ENCODE measurements at places on chromosomes 5 and 9. TPM values are rescaled to one million over a fixed set of nuclear protein-coding genes. Genes with fewer than 3 reads are reported as not detected.

The CFAP157 gene
- not detected for total RNA-seq

The C9 gene
- total RNA-seq, result not detected

The ADAMTS19 gene
- total RNA-seq, result not detected

The ICE1 gene
- 37.7 TPM for total RNA-seq

The CLIC3 gene
- total RNA-seq, result not detected

The IFNK gene
- total RNA-seq, result not detected

The ARID3C gene
- total RNA-seq, result 0.31 TPM

The IFNA17 gene
- total RNA-seq, result not detected

The EIF4E1B gene
- total RNA-seq, result not detected

The SPAAR gene
- total RNA-seq, result not detected

The GAS1 gene
- total RNA-seq, result 0.08 TPM

- H3K36me3 ChIP-seq, result peaks cover 3% of the 10 kb centered on the region
- peak overlapping the region; percentile 54 for H3K4me3 ChIP-seq
- H3K4me1 ChIP-seq, result peaks cover 17% of the 10 kb centered on the region
- DNase-seq, result peak; percentile 88
- no peaks in the 10 kb centered on the region for H3K27me3 ChIP-seq
Observed at GRCh38 chr5:177116631-177117373, 16.8 kb upstream of the NSD1 start.

DNA sequence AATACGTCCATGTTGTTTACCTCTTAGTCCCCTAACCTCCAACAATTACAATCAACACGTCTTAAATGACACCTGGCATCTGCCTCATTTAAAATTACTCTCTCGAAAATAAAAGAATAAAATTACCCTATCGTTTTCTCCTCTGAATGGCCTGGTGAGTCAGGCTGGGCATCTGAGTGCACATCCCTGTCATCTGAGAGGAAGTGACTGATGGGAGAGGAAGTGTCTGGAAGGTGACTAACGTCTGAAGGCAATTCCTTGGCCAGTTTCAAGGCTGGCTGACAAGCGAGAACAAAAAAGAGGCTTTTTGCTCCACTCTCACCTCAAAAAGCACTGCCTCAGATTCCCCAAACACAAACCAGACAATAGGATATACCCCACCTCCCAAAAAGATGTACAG lies 57.7 kb downstream of the MAPKAP1 start:
- peaks cover 47% of the 10 kb centered on the region for H3K36me3 ChIP-seq
- H3K4me1 ChIP-seq, result peaks cover 87% of the 10 kb centered on the region
- DNase-seq, result no peak
- H3K4me3 ChIP-seq, result peak overlapping the region; percentile 15

GRCh38 chr5:134735243-134735642 lies 3.1 kb upstream of the CAMLG start:
- no peaks in the 10 kb centered on the region for H3K36me3 ChIP-seq
- no peak for DNase-seq
- no peaks in the 10 kb centered on the region for H3K27me3 ChIP-seq

- no peaks in the 10 kb centered on the region for H3K27me3 ChIP-seq
- no peak overlapping the region for H3K4me3 ChIP-seq
- H3K36me3 ChIP-seq, result no peaks in the 10 kb centered on the region
- no peaks in the 10 kb centered on the region for H3K4me1 ChIP-seq
- no peak overlapping the region for H3K27ac ChIP-seq
- DNase-seq, result no peak
Observed at GRCh38 chr5:154722097-154722496, 33.1 kb upstream of the LARP1 start.

GRCh38 chr9:114125476-114126013 lies 26.5 kb upstream of the KIF12 start:
- no peaks in the 10 kb centered on the region for H3K36me3 ChIP-seq
- no peaks in the 10 kb centered on the region for H3K27me3 ChIP-seq
- no peak overlapping the region for H3K27ac ChIP-seq
- H3K4me3 ChIP-seq, result no peak overlapping the region
- no peak for DNase-seq

- no peak overlapping the region for H3K4me3 ChIP-seq
- H3K4me1 ChIP-seq, result no peaks in the 10 kb centered on the region
- H3K27ac ChIP-seq, result no peak overlapping the region
- no peak for DNase-seq
- H3K27me3 ChIP-seq, result no peaks in the 10 kb centered on the region
Observed at GRCh38 chr9:92638621-92639101, 31.3 kb downstream of the IPPK start.

- peaks cover 18% of the 10 kb centered on the region for H3K27me3 ChIP-seq
- H3K36me3 ChIP-seq, result no peaks in the 10 kb centered on the region
- no peak for DNase-seq
- no peaks in the 10 kb centered on the region for H3K4me1 ChIP-seq
Observed at GRCh38 chr5:110909950-110910349, 161.6 kb upstream of the TSLP start.

- H3K4me3 ChIP-seq, result no peak overlapping the region
- no peak overlapping the region for H3K27ac ChIP-seq
- DNase-seq, result no peak
- peaks cover 26% of the 10 kb centered on the region for H3K4me1 ChIP-seq
Observed at GRCh38 chr9:104986096-104986495, 58.1 kb upstream of the ABCA1 start.

- no peak overlapping the region for H3K4me3 ChIP-seq
- DNase-seq, result no peak
- no peaks in the 10 kb centered on the region for H3K4me1 ChIP-seq
- no peak overlapping the region for H3K27ac ChIP-seq
- H3K36me3 ChIP-seq, result no peaks in the 10 kb centered on the region
Observed at GRCh38 chr5:56278335-56278753, 45.2 kb upstream of the ANKRD55 start.

GRCh38 chr9:73022353-73022752 lies 69.5 kb upstream of the ALDH1A1 start:
- no peak overlapping the region for H3K27ac ChIP-seq
- H3K4me1 ChIP-seq, result peaks cover 8% of the 10 kb centered on the region
- H3K4me3 ChIP-seq, result no peak overlapping the region

GRCh38 chr5:144460600-144460999 lies 289.9 kb downstream of the KCTD16 start:
- no peaks in the 10 kb centered on the region for H3K36me3 ChIP-seq
- H3K4me1 ChIP-seq, result no peaks in the 10 kb centered on the region
- no peak overlapping the region for H3K4me3 ChIP-seq
- no peaks in the 10 kb centered on the region for H3K27me3 ChIP-seq
- H3K27ac ChIP-seq, result no peak overlapping the region

DNA sequence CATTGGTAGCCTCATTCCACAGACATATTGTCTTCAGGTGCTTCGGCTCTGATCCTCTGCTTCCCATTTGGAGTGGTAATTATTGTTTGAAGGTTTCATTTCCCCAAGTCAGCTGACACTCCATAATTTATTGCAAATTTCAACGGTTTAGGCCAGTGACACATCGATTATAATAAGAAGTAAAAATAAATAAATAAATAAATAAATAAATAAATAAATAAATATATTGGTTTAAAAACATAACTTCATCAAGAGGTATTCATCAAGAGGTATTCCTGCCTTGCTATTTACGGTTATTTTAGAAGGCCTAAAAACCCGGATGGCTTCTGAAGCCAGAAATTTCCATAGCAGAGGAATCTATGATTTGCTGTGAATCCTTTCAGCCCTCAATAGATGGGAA lies 273.1 kb downstream of the SLF1 start:
- peaks cover 4% of the 10 kb centered on the region for H3K27me3 ChIP-seq
- H3K27ac ChIP-seq, result no peak overlapping the region
- H3K4me1 ChIP-seq, result no peaks in the 10 kb centered on the region
- no peak overlapping the region for H3K4me3 ChIP-seq

GRCh38 chr5:132044207-132044606 lies 16.2 kb upstream of the IL3 start:
- DNase-seq, result no peak
- H3K4me1 ChIP-seq, result peaks cover 4% of the 10 kb centered on the region
- H3K36me3 ChIP-seq, result peaks cover 9% of the 10 kb centered on the region
- no peak overlapping the region for H3K4me3 ChIP-seq
- peaks cover 31% of the 10 kb centered on the region for H3K27me3 ChIP-seq

- H3K27ac ChIP-seq, result peak overlapping the region; percentile 89
- H3K27me3 ChIP-seq, result peaks cover 74% of the 10 kb centered on the region
- peak; percentile 3 for DNase-seq
- H3K4me3 ChIP-seq, result peak overlapping the region; percentile 82
- H3K36me3 ChIP-seq, result no peaks in the 10 kb centered on the region
- peaks cover 21% of the 10 kb centered on the region for H3K4me1 ChIP-seq
Observed at GRCh38 chr5:36607114-36607571, 737 bp downstream of the SLC1A3 start.

- no peaks in the 10 kb centered on the region for H3K4me1 ChIP-seq
- no peaks in the 10 kb centered on the region for H3K27me3 ChIP-seq
- no peaks in the 10 kb centered on the region for H3K36me3 ChIP-seq
Observed at GRCh38 chr9:93294011-93294410, 110.1 kb downstream of the WNK2 start.

DNA sequence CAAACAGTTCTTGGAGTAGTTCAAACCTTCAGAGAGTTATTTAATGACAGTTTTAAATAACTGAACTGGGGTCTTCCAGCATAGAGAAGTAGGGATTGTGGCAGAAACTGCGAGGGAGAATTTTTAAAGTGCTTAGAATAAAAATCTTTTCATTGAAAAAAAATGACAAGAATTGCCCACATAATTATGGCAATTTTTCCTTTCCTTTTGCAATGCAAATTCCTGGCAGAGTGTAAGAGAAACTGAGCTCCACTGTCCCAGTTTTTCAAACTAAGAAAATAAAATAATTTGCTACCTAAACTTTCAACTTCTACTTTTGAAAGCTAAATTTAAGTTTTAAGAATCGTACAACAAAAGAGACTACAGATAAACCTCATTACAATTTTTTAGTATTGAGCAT lies 2.3 kb upstream of the PTGER4 start:
- peaks cover 50% of the 10 kb centered on the region for H3K4me1 ChIP-seq
- H3K27ac ChIP-seq, result peak overlapping the region; percentile 63
- H3K27me3 ChIP-seq, result no peaks in the 10 kb centered on the region
- DNase-seq, result no peak
- peaks cover 29% of the 10 kb centered on the region for H3K36me3 ChIP-seq
- H3K4me3 ChIP-seq, result peak overlapping the region; percentile 32

GRCh38 chr9:116250891-116251290 lies 97.3 kb downstream of the PAPPA start:
- H3K36me3 ChIP-seq, result no peaks in the 10 kb centered on the region
- no peak overlapping the region for H3K4me3 ChIP-seq
- no peak overlapping the region for H3K27ac ChIP-seq
- peaks cover 5% of the 10 kb centered on the region for H3K27me3 ChIP-seq
- H3K4me1 ChIP-seq, result no peaks in the 10 kb centered on the region

DNA sequence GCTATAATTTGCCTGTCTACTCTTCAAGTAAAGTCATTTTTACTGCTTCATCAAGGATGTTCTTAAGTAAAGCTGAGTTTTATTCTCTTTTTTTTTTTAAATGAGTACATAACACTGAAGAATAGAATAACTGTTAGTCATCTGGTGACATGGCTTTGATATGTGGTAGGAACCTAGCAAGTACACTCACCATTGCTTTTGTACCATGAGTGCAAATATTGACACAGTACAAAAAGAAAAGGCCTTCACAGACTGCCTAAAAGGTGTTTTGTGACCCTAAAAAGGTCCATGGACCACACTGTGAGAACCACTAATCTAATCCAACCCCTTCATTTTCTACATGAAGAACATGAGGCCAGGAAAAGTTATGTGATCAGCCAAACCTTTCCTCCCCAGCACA lies 55.0 kb downstream of the ECPAS start:
- no peaks in the 10 kb centered on the region for H3K27me3 ChIP-seq
- H3K4me1 ChIP-seq, result peaks cover 7% of the 10 kb centered on the region
- H3K36me3 ChIP-seq, result peaks cover 32% of the 10 kb centered on the region
- no peak overlapping the region for H3K27ac ChIP-seq
- no peak overlapping the region for H3K4me3 ChIP-seq

- H3K27ac ChIP-seq, result no peak overlapping the region
- no peaks in the 10 kb centered on the region for H3K4me1 ChIP-seq
- H3K27me3 ChIP-seq, result peaks cover 24% of the 10 kb centered on the region
- H3K4me3 ChIP-seq, result no peak overlapping the region
- no peak for DNase-seq
- H3K36me3 ChIP-seq, result no peaks in the 10 kb centered on the region
Observed at GRCh38 chr5:171794470-171794960, 8.9 kb downstream of the SMIM23 start.

GRCh38 chr5:135450952-135451351 lies 1.2 kb downstream of the TIFAB start:
- no peaks in the 10 kb centered on the region for H3K36me3 ChIP-seq
- no peaks in the 10 kb centered on the region for H3K27me3 ChIP-seq
- no peak overlapping the region for H3K4me3 ChIP-seq
- no peaks in the 10 kb centered on the region for H3K4me1 ChIP-seq
- no peak for DNase-seq

All from activated naive CD8-positive, alpha-beta T cell treated with anti-CD3 and anti-CD28 coated beads for 36 hours (primary cell).